ENCODE measurements at places on chromosomes 6 and 20.

DNA sequence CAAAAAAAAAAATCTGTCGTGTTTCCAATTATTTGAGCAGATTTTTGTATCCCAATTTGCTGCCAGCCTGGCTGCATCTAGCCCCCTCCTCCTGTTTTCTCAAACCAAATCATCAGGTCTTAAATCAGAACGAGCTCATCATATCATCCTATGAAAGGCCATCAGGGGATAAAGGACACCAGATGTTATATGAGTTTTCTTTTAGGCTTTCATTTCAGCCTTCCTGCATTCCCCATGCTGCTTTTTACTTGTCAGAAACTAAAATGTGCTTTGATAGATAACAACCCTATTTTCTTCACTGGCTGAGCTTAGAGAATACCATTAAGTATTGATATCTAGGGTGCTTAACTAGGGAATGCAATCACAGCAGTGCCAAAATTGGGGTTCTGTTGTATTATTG is 968.4 kb upstream of the SLC35B3 start:
- DNase-seq, result no peak

GRCh38 chr6:31826793-31827285 is 699 bp upstream of the HSPA1B start:
- DNase-seq, result no peak

GRCh38 chr20:52824494-52825216 is 147.5 kb upstream of the TSHZ2 start:
- DNase-seq, result no peak

- DNase-seq, result no peak
These were observed 12.7 kb downstream of the KCNS1 start for GRCh38 chr20:45088247-45088646.

DNA sequence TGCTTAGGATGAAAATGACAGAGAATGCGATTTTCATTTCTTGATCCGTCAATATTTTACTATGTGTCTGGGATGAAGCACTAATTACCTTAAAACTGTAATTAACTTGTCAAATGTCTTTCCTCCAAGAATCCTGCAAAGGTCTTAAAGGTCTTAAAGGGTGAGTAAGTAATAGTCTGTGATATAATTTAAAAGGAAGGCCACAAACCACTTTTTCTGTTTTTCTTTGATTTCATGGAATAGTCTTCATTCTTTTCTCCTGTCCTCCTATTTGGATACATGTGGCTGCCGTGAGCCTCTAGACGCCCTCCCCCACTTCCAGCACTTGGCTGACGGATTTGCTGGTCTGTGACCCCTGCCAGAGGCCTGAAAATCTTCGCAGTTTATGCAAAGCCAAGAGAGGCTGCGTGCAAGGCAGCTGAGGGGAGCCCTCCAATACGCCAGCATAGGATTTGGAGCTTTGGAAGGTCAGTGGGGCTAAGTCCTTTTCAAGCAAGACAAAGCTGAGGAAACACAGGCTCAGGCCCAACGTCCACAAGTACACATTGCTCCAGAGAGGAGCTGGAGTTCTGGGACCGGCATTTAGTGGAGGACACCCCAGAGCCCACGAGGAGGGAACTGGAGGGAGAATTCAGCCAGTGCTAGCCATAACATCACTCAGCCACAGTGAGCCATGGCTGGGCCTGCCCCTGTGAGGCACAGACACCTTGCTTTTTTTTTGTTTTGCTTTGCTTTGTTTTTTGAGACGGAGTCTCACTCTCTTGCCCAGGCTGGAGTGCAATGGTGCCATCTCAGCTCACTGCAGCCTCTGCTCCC is 382.6 kb downstream of the SMOC2 start:
- no peak for DNase-seq

GRCh38 chr20:34577061-34577460 is 18.5 kb downstream of the MAP1LC3A start:
- DNase-seq, result peak; percentile 31

DNA sequence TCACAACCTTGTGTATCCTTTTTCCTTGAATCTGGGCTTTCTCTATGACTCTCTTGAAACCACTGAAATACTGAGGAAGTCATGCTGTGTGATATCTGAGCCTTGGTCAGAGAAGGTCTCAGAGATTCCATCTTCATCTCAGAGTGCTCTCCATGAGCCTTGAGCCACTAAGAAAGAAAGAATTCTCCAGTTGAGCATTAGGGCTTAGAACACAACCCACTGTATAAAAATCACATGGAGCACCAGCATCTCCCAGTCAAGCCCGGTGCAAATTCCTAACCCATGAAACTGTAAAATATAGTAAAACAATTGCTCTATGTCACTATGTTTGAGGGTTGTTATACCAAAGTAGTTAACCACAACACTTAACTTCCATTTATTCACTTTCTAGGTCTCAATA is 181.4 kb downstream of the MOXD1 start:
- no peak for DNase-seq

- DNase-seq, result no peak
These were observed 180.5 kb downstream of the OGFRL1 start for GRCh38 chr6:71468841-71469700.

GRCh38 chr6:29924287-29924686 is 18.0 kb upstream of the HLA-A start:
- no peak for DNase-seq

- peak; percentile 41 for DNase-seq
These were observed 38.2 kb downstream of the NOX3 start for GRCh38 chr6:155417454-155417853.

DNA sequence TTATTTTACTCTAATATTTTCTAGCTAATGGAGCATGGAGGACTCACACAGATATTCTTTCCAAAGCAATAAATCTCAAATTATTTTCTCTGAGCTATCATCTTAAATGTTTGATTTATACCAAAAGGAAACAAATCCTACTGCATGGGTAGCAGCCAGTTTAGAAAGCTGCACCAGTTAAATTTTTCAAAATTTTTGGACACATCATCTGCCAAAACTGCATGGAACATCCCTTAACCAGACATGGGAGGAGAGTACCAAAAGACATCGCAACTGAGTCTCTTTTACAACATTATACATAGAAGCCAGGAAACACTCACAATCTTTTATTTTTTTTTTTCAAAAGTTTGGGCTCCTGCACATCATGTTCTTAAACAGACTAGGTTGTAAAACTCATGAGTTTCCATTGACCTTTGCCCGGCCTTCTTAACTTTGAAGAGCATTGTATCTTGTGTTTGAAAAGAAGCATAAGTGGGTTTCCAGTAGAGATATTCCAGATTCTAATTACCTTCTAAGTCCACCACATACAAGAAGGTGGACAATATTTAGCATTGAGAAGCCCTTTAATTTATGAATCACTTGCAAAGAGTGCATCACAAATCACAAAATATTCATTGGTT is 87.7 kb upstream of the HMGCLL1 start:
- DNase-seq, result no peak

- peak; percentile 88 for DNase-seq
These were observed at the start of gene HMGA1 for GRCh38 chr6:34236443-34237315. Gene HMGA1 (plus strand): TSS chr6:34236873. CDS start chr6:34240781, 3,908 bp downstream.

DNA sequence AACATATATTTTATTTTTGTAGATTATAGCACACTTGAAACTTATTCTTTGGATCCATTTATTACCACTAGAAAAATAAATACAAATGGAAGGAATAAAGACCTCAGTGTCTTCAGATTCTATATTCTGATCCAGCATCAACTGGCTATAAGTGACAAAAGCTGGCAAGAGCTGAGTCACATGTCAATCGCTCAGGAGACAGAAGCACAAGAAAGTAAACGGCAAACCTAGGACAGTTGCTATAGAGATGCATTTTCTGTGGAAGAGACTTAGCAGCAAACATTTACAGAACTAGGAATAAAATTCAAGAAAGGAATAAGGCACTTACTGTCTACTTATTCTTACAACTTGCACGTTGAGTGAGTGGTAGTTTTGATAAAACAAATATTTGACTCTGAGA is 230.4 kb downstream of the CLVS2 start:
- no peak for DNase-seq

GRCh38 chr20:11432407-11432806 is 485.3 kb upstream of the BTBD3 start:
- no peak for DNase-seq

Data from suppressor macrophage treated with lipopolysaccharide for 4 hours (primary cell).